ENCODE measurements at places on chromosomes 13 and 19.

- DNase-seq = no peak
Observed at GRCh38 chr13:83508771-83509301, 373.4 kb downstream of the SLITRK1 start.

DNA sequence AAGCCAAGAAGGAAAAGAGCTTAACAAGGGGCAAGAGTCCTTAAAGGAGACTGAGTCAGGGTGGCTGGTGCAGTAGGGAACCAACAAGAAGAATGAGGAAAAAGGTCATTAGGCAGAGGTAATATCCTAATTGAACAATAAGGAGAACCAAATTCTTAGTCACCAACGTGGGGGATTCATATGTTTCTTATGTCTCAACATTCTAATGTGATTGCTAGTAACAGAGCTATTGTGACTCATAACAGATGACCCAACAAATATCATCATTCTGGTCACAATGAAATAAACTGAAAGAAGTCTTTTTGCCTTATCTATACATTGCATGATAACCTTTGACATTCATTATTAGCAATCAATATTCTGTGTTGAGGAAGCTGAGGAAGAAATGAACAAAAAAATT, 101.6 kb downstream of the RAP2A start:
- DNase-seq = peak; percentile 54

DNA sequence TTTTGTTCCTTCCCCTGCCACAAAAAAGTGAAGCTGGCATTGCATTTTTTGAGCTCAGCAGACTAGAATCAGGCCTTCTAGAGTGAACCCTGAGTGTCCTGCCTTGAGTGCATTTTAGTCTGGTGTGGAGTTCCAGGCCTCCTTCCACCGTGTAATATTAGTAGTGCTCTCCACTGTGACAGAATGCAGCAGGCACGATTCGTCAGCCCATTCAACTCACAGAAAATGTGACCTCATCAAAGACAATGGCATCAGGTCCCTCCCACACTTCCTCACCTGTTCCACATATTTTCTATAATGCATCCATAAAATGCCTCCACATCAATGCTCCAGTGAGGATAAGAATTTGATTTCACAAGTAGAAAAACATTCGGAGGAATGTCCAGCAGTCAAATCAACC, 227.6 kb downstream of the FGF9 start:
- no peak for DNase-seq

GRCh38 chr13:49444524-49445395, 686 bp downstream of the SETDB2 start:
- DNase-seq = peak; percentile 33

- no peak for DNase-seq
Observed at GRCh38 chr19:56953470-56953869, 112.9 kb upstream of the PEG3 start.

- DNase-seq = no peak
Observed at GRCh38 chr19:50198431-50199258, 4.8 kb upstream of the MYH14 start.

DNA sequence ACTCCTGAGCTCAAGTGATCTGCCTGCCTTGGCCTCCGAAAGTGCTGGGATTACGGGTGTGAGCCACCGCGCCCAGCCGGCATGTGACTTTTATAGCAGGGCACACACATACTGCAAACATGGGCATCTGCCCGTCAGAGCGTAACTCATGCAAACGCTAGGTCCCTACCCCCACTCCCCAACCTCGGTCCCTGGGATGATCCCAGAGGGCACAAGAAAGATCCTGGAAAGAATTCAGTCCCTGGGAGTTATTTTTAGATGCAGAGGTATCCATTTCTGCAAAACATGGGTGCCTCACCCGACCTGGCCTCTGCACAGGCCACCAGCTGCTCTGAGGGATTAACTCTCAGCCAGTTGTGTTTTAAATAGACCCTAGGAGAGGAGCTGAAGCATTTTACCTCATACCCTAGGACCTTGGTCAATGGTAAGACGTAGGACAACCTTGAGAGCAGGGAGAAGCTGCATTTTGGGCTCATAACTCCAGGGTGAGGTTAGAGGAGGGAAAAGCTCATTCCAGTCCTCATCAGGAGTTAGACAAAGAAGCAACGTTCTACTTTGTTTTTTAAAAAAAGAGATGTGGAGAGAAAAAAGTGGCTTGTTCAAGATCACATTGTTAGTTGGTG, 10.8 kb downstream of the TMEM38A start:
- no peak for DNase-seq

DNA sequence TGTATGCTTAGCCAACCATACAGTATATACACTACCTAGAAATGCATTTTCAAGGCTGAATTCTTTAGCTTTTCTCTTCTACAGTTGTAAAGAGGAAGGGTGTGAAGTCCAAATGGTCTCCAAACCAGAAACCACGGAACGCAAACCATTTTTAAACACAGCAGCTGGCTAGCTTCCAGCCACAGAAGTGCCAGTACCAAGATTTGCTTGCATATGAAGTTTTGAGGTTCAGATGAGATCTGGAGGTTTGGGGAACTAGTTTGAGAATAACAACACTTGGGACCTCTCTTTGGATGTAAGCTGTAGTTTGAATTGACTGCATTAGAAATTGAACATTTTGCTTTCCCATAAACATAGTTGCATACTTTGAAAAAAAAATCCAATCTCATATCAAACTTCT, 1243.5 kb downstream of the EFNB2 start:
- DNase-seq = no peak

- no peak for DNase-seq
Observed at GRCh38 chr13:92984151-92984550, 242.5 kb upstream of the GPC6 start.

DNA sequence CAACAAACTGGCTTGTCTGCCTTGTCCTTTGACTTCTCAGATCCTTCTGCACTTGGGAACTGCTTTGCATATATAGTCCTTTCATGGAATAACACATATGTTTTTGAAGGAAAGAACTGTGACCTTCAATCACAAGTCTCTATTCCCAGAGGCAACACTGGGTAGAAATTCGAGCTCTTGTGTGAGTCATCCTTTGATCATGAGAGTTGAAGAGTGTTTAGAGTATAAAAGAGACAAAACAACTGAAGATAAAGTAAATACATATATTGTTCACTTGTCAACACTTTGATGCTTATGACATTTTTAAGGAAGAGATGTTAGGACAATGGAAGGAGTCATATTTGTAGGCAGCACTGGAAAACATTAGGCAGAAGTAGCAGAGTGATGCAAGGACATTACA, 5.2 kb upstream of the OR7A5 start:
- DNase-seq = no peak

DNA sequence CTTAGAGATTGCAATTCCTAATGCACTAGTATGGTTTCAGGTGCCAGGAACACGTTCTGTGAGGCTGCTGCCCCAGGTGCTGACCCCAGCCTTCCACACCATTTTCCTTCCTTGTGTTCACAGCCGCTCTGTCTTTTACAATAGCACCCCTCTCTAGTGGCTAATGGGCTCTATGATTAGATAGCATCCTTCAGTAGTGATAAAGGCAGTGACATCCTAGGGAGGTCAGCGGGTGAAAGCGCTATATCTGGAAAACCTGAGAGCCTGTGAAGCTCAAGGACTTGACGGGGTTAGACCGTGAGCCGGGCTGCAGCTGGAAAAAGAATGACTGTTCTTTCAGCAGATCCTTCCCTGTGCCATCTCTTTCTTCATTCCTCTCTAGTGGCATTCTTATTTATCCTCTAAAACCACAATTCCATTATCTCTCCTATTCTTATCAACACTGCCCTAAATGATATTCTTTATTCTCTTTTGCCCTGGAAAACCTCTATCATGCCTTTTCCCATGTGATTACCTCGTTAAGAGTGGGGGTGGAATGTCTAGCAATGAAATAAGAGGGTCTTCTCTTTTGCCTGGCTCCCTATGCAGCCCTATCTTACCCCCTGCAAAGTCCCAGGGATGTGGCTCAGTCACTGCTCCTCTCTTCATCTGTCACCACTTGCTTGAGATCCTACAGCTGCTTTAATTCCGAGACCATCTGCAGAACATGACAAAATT, 21.8 kb downstream of the ALOX5AP start:
- no peak for DNase-seq

- DNase-seq = no peak
Observed at GRCh38 chr19:40154121-40154680, 37.0 kb upstream of the MAP3K10 start.

DNA sequence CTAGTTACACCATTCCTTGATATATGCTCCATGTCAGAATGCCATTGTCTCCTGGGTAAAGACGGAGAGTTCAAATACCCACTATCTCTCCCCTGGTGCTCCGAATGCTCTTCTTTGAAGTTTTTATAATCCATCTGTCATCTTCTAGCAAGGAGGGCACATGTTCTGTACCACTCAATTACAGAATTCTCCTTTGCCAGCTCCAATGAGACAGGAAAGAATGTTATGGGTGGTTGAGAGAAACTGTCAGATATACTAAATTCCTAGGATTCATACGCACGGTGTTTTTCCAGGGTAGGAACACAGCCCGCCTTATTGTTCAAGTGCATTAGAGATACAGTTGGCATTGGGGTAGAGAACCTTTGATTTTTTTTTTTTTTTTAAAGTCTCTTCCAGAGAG, 118.0 kb upstream of the ZNF536 start:
- no peak for DNase-seq

- DNase-seq = no peak
Observed at GRCh38 chr19:18452386-18452785, 14.5 kb upstream of the ISYNA1 start.

GRCh38 chr19:13929956-13930355, 8.3 kb downstream of the PODNL1 start:
- DNase-seq = no peak

- no peak for DNase-seq
Observed at GRCh38 chr13:23699271-23699670, 129.1 kb downstream of the TNFRSF19 start.

GRCh38 chr13:82687884-82688283, 1194.4 kb downstream of the SLITRK1 start:
- no peak for DNase-seq

DNA sequence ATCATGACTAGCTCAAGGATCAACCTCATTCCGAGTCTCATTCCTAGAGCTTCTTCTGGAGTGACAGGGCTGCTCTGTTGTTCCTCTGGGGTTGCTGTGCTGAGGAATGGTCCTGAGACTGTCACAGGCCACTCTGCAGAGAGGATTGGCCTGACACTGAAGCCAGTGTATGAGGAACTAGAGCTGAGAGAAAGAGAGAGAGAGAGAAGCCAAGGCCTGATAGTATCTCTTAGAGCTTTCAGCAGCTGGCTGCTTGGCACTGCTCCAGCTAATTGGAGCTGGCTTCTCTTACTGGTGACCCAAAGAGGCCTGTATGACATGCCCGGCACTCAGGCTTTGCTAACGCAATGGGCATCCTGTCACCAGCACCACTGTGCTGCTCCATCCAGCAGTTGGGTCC, 73.4 kb upstream of the FLT1 start:
- DNase-seq = peak; percentile 71

GRCh38 chr13:83153848-83154247, 728.4 kb downstream of the SLITRK1 start:
- peak; percentile 8 for DNase-seq

- peak; percentile 5 for DNase-seq
Observed at GRCh38 chr19:43152214-43152613, 34.1 kb downstream of the PSG5 start.

DNA sequence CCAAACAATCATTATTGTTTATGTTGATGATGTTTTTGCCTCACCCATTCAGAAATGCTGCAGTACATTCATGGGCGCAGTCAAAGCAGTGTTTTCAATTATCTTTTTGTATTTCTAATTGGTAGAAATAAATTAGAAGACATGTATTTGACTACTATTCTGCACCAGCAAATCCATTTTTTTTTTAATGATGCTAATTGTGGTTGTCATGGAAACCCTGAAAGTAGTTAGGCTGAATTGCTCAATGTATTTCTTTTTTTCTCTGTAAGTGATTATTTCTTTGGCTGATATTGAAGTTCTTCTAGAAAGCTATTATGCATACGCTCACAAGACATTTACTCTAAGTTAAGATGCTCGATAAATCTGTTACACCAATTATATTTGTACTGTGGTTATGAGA, 101.2 kb downstream of the RFC3 start:
- no peak for DNase-seq

- DNase-seq = no peak
Observed at GRCh38 chr13:33089311-33089710, 73.1 kb downstream of the KL start.

DNA sequence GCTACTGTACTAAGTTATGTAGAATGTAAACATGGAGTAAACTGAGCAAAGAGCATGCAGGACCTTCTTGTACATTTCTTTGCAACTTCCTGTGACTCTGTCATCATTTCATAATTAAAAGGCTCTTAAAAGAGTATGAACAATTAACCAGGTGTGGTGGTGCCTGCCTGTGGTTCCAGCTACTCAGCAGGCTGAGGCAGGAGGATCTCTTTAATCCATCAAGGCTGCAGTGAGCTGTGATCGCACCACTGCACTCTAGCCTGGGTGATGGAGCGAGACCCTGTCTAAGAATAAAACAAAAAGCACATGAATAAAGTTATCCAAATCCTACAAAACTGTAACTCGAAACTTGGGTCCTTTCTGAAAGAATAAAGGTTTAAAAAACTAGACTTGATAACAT, 5.8 kb upstream of the SPACA7 start:
- DNase-seq = no peak

DNA sequence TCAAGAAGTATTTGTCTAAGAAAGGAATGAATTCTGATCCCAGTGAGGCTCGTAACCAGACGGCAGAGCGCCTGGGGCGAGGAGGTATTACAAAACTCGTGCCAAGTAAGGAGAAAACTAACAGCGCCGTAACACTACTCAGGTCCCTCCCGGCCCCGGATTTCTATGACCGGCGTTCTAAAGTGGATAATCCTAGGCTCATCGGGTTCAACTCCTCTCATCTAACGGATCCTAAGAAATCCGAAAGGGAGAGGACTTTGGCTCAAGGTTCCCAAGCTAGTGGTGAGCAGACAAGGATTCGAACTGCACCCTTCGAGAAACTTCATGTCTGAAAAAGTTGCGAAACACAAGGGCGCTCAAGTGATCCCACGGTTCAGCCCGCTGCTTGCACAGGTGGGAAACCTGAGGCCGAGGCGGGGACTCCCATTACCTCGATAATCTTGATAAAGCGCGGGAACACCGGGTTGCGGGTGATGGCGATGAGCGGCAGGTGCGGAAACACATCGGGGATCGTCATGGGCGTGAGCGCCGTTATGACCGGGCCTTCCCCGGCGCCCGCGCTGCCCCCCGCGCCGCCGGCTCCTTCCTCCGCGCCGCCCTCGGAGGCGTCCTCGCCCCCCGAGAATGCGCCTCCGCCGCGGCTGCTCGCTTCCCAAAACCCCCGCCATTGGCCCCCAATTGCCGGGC, 529 bp downstream of the LONP1 start:
- DNase-seq = no peak

GRCh38 chr13:97459215-97459777, 25.3 kb downstream of the RAP2A start:
- no peak for DNase-seq

- peak; percentile 57 for DNase-seq
Observed at GRCh38 chr19:53132141-53132991, at the start of gene ZNF415. TSS of gene ZNF415 (minus strand) at chr19:53132910. CDS start at chr19:53122676, 10,234 bp downstream.

DNA sequence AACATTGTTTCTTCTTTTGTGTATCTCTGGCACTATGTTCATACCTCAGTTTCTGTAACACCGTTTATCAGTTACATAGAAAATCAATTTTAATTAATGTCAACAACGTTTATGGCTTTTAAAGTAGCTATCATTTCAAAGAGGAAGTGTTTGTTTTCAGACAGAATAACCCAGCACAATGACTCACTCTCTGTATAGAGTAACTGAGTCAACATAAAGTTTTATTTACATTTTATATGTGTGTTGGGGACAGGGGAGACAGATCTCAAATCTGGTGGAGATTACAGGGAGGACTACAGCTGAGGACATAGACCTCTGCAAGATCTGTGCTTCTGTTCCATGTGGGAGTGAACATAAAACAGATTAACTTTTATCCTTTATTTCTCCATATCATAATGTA, 2590.1 kb downstream of the PCDH9 start:
- DNase-seq = no peak

- DNase-seq = peak; percentile 63
Observed at GRCh38 chr19:46890423-46891170, 29.8 kb downstream of the ARHGAP35 start.
